ENCODE measurements at places on chromosomes 12 and 14. TPM values are rescaled to one million over a fixed set of nuclear protein-coding genes. Genes with fewer than 3 reads are reported as not detected.

DNA sequence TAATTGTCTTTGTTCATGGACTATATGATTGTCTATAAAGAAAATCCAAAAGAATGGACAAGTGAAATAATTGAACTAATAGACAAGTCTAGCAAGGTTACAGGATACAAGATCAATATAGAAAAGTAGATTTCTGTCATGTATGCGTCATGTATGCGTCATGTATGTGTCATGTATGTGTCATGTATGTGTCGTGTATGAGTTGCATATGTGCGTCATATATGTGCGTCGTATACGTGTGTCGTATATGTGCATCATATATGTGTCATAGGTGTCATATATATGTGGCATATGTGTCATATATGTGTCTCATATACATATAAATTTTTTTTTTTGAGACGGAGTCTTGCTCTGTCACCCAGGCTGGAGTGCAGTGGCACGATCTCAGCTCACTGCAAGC, 516.8 kb downstream of the NOVA1 start:
- DNase-seq = no peak

SPTB gene
- 2.0 TPM for total RNA-seq

TDRD9 gene
- 2.2 TPM for total RNA-seq

GRCh38 chr14:51056421-51056820, 38.5 kb downstream of the TRIM9 start:
- no peak for DNase-seq

TSHR gene
- total RNA-seq = not detected

DNA sequence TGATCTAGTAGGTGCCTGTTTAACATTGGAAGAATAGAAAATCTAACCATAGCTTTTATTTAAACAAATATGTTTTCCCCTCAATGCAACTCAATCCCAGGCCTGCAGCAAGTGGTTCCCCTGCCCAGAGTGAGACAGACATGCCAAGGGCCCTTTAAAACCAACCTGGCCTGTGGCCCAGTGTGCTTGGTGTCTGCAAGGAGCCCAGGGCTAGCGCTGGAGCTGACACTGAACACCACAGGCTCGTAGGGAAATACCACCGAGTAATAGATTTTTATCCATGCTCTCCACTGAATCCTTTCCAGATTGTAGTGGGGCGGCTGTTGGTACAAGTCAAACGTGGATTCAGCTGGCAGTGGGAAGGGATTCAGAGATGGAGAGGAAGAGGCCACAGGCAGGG, 95.6 kb upstream of the NRXN3 start:
- DNase-seq = no peak
